ENCODE measurements at places on chromosomes 2 and 18.

GRCh38 chr2:190533968-190534309 is 583 bp downstream of the NEMP2 start:
- DNase-seq = no peak

DNA sequence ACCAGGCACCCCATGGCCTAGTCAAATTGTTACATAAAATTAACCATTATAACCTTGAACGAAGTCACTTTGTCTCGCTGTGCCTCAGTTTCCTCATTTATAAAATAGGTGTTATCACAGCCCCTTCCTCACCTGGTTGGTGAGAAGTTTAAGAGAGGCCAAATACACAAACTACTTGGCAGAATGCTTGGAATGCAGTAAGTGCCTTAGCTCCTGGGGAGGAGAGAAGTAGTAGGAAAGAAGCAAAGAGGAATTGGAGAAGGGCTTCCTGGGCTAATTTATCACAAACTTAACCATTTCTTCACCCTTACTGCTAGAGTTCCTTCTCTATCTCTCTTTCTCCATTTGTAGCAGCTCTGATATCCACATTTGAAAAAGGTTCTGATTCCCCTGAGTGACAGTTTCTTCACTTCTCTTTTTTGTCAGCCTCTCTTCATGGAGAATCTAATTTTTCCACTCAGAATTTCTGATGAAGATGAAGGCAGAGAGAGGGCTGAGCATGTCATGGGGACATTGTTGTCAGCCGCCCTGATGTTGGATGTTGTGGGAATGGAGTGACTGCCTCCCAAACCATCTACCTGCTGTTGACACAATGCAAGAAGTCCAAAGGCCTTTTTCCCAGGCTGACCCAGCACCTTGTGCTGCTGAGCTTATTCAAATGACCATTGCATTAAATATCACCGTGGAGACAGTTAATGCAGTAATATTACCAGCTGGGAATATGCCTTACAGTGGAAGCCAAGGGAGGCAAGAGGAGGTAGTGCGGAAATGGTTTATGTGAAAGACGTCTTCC is 60.4 kb downstream of the BOD1L2 start:
- DNase-seq = no peak

GRCh38 chr2:12199491-12200211 is 453.2 kb downstream of the LPIN1 start:
- no peak for DNase-seq

DNA sequence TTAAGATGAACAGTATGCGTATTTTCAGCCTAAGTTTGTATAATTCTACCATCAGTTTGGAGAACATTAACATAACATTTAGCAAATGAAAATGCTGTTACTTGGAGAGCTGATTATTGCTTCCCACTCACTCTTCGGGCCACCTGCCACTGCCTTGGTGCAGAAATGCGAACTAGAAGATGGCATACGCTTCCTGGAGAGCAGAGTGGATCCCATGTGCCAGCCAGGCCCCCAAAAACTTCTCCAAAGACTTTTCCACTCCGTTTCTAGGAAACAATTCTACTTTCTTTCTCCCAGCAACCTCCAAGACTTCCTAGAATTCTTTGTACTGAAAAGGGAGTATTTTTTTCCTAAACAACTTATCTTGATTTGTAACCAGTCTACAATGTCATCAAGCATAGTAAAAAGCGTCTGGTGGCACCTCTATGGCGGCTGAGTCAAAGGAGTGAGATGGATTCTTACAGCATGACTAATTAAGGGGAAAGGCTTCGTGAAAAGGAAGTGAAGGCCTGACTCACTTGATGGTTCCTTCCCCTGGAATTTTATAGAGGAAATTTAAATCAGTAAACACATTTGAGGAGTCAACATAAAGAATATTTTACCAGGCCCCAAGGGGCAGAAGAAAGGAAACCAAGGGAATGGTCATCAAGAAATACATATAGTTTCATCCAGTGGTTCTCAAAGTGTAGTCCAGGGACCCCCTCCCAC is 36.6 kb downstream of the FEZ2 start:
- DNase-seq = peak; percentile 94

DNA sequence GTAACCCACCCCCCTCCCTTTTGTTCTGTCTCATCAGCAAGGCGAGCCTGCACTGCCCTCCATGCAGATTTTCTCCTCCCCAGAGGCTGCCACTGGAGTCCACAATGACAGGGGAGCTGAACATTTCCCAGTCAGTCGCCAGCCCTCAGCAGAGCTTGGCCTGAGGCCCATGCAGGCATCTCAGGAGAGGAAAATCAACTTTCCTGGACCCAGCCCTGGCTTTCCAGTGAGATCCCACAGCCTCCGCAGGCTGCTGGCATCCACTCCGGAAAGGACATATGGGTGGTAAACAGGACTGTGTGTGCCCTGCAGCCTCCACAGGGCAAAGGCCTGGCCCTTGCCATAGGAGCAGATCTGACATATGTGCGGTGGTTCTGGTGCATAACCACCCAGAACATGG is 253.8 kb downstream of the TNS1 start:
- peak; percentile 18 for DNase-seq

GRCh38 chr2:237251986-237252385 is 162.0 kb downstream of the COL6A3 start:
- no peak for DNase-seq

GRCh38 chr2:174595891-174596397 is 1.7 kb downstream of the WIPF1 start:
- no peak for DNase-seq

- DNase-seq = peak; percentile 75
These were observed 375.0 kb downstream of the CTNNA2 start for GRCh38 chr2:79887747-79888374.

DNA sequence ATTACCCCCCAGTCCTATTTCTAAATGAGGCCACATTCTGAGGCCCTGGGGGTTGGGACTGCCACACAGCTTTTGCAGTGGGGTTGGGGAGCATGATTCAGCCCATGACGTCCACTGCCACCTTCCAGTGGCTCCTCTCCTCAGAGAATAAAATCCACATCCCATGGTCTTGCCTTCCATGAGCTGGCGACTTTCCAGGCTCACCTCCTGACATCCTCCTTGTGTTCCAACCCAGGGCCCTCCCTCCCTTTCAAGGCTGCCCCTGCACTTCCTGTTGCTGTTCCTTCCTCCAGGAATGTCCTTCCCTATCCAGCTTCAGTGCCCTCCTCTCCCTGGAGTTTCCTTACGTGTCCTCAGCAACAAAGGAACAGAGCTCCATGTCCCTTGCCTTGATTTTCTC is 187.3 kb upstream of the ID2 start:
- no peak for DNase-seq

GRCh38 chr2:222561817-222562645 is 93.9 kb downstream of the FARSB start:
- DNase-seq = peak; percentile 66

DNA sequence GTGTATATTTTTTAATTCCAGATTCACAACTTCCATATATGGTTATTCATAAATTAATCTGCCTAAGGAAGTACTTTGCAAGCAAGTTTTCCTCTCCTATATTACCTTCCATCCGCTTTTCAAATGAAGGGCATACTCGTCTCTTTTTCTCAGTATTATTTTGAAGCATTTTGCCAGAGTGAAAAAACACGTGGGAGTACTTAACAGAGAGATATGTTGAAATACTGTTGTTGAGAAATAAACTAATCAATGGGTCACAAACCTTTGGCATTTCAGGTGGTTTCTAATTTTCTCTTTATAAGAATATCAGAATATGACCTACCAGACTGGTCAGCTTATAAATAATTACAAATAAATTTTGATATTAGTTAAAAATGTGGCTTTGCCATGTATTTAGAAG is 67.6 kb downstream of the CCDC102B start:
- no peak for DNase-seq

DNA sequence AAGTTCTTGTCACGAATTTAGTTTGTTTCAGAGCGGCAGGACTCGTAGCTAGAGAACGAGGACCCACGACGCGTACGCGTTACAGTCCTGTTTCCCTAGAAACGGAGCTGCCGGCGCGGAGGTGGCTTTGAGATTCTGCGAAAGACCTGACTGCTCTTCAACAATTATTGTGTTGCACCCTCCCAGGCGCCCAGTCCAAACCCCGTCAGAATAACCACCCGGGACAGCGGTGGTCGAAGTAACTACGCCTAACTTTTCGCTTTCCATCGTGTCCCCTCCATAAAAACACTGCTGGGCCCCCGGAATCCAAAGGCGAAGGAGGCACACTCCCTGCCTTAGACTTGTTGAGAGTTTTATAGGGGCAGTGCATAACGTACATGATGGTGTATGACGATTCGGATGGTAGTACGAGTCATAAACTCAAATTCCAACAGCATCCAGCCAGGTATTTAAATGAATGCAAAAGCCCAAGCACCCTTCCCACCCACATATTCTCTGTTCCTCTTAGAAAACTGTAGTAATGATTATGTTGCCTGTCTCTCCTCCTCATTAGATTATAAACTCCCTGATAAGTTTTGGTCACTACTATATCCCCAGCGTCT is 651 bp upstream of the STAM2 start:
- DNase-seq = no peak

- no peak for DNase-seq
These were observed 364.3 kb upstream of the LRP1B start for GRCh38 chr2:142495141-142495540.

- DNase-seq = no peak
These were observed 32.1 kb downstream of the ADRA2B start for GRCh38 chr2:96083989-96084857.

DNA sequence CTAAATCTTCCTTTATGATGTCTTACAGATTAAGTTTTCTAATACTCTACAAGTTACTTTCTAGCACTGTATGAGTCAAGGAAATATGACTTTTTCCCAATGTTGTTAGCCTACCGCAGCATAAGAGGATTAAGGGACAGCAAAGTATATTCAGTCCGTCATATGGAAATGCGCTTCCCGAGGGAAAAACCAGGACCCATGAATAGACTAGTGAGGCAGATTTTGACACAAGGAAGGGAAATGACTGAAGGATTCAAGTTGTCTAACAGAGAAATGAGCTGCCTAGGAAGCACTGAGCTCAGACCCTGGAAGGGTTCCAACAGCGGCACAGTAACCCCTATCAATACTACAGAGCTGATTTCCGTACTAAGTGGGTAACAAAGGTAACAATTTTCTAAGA is 12.0 kb downstream of the SEPTIN10 start:
- DNase-seq = peak; percentile 65

- DNase-seq = no peak
These were observed 34.6 kb downstream of the PPP3R1 start for GRCh38 chr2:68217729-68218128.

GRCh38 chr2:191629001-191629453 is 48.9 kb upstream of the NABP1 start:
- DNase-seq = no peak
